Activated CD4-positive, alpha-beta T cell treated with anti-CD3 and anti-CD28 coated beads for 24 hours (primary cell): ENCODE measurements at places on chromosomes 3 and 15.

DNA sequence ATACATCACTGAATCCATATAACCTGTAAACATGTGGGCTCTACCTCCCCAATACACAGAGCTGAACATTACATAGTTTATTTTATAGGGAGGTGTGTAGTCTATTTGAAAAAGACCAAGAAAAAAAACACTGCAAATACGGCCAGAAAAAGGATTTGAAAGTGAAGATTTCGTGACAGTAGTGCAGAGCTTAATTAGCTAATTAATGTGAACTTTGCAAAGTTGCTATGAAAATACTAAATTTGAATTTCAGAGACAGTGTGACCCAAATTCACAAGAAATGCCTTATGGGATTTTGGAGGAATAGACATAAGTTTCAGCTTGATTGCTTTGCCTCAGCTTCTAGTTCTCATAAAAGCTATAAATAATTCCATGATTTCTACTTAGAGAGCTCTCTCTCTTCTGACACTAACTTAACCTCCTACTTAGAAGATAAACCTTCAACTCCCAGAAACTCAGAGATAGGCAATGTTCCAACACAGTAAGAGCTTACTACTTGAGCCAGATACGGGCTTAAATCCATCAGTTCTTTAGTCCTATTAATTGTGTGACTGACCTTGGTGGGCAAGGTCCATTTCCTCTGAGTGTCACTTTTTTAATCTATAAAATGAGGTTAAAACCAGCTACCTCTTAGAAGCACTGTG, 87.3 kb upstream of the THBS1 start:
- no peak for DNase-seq

GRCh38 chr15:60859996-60860494, 369.1 kb downstream of the RORA start:
- DNase-seq = no peak

DNA sequence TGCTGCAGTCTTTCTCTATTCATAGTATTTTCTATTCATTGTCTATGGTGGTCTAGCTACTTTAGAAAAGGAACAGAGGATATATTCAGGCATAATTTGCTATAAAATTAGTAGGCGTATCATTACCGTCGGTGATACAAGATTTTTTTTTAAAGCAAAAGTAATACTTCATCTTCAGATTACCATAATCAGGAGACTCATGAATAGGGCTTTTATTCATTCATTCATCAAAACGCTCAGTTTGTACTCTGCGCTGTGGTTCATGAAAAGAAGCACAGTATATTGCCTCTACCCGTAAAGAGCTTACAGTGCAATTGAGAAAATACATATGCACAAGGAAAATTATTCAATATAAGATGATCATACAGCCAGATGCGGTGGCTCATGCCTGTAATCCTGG, 136.7 kb upstream of the CHRM5 start:
- no peak for DNase-seq

DNA sequence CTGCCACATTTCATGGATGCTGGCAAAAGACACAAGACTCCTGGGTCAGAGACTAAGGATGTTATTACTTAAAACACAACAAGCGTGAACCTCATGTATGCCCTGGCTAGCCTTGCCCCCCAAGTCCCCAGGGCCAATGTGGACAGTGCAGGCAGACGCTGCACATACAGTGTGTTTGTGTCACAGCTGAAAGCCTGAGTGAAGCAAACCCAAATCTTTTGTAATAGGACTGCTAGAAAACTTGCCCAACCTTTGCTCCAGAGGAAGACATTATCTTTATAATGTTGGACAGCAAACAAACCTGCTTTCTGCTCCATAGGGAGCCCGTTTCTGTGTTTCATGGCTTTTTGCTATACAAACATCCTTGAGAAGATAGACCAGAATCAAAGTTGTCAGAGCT, 282.0 kb upstream of the RORA start:
- DNase-seq = no peak
